ENCODE measurements at places on chromosomes 6 and 20.

DNA sequence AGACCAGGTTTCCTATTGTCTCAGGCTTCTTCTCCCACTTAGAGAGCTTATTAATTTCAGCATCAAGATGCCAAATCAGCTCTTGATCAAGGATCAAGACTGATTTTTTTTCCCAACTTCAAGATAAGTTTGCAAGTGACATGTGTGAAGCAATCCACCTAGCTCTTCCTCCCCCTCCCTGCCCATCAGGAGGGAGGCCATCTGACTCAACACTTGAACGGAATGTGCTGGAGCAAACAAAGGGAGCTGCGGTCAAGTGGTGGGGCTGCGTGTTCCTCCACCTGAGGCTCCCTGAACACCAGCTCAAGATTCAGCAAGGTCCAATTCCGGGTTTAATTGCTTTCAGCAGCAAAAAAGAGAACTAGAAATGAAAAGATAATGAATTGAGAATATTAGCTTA, 38.7 kb downstream of the TTI1 start:
- peak; percentile 30 for DNase-seq

GRCh38 chr6:72939004-72939403, 286.3 kb downstream of the KHDC1L start:
- DNase-seq: no peak

DNA sequence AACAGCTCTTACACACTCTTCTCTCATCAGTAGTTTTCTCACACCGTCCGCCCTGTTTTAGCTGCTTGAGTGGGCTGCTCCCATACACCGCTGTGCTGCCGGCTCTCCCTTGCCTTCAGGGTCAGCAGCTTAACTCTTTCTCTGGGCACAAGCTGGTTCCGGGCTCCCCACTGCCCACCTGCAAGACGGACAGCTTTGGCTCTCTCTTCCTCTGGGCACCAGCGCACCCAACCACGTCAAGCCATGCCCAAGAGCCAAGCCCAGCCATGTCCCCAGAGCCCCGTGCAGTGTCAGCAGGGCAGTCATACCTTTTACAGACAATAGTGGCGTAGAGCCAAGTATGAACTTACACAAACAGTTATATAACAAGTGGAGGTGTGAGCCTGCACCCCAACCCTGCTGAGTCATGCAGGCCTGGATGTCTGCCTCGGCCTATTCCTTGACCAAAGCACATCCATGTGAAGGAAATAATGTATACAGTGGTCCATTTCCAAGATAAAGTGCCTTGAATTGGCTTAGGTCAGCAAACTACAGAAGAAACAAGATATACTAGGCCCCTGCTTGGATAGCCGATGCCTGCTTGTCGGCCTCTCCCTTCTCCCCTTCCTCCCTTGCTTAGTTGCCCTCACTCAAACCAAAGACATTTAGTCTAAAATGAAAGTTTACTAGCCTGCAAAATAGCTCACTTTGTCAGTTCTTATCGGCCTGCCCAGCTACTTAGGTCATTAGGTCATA, 89.3 kb downstream of the JPH2 start:
- DNase-seq: no peak

DNA sequence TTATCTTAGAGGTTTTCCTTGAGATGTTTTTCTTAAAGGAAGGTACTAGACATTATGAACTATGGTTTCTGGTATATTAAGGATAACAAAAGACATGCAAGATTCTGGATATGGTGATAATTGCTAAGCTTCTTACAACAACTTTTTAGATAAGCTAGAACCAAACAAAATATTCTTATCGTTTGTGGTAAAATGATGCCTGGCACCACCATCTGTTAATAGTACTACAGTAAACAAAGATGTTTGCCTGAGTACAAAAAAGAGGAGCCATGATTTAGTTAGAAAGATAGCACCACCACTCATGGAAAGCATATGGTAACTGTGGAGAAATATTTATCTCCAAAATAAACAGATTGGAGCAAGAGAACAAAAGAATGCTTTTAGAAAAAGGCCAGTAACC, 747.3 kb downstream of the COL12A1 start:
- DNase-seq: no peak

GRCh38 chr6:43299338-43300293, 1.6 kb downstream of the SLC22A7 start:
- DNase-seq: no peak

GRCh38 chr20:50625986-50626677, 65.2 kb downstream of the RIPOR3 start:
- peak; percentile 38 for DNase-seq

GRCh38 chr6:137122612-137123011, 50.8 kb downstream of the IL22RA2 start:
- no peak for DNase-seq

- DNase-seq: peak; percentile 10
Observed at GRCh38 chr6:32825966-32826365, 9.2 kb upstream of the HLA-DOB start.

DNA sequence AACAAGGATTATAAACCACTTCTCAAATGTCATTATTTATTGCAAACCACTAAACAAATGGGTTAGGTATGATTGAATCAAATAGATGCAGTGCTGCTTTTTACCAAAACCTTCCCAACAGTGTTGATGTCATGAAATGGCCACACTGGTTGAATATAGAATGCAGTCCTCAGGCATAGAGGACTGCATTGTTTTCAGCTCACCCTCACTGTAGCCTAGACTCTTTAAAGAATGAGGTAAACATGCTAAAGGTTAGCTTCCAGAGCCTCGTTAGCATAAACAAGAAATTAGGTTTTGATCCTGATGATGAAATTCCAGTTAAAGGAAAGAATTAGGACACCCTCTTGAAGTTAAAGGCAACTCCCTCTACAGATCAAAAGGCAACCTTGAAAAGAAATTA, 224.3 kb downstream of the ALDH8A1 start:
- DNase-seq: no peak

- DNase-seq: no peak
Observed at GRCh38 chr6:83198486-83199172, 5.5 kb downstream of the RWDD2A start.

DNA sequence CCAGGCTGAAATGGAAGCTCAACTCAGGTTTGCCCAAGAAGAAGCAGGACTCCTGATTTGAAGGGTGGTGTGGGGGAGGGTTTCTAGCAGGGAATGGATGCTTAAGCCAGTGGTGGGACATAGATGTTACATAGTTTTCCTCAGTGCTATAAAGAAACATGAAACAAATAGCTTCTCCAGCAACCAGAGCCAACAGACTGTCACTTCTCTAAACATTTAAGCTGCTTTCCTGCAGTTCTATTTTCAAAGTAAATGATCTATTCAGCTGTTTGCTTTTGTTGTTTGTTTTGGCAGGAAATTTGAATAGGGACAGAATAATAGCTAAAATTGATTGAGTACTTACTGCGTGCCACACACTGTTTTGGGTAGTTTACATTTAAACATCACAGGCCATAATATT, 169.0 kb downstream of the UST start:
- no peak for DNase-seq

- peak; percentile 24 for DNase-seq
Observed at GRCh38 chr6:10478187-10479040, 42.7 kb upstream of the GCNT2 start.

GRCh38 chr6:72559555-72559954, 62.3 kb upstream of the KCNQ5 start:
- no peak for DNase-seq

- no peak for DNase-seq
Observed at GRCh38 chr6:12371641-12372146, 81.5 kb downstream of the EDN1 start.

DNA sequence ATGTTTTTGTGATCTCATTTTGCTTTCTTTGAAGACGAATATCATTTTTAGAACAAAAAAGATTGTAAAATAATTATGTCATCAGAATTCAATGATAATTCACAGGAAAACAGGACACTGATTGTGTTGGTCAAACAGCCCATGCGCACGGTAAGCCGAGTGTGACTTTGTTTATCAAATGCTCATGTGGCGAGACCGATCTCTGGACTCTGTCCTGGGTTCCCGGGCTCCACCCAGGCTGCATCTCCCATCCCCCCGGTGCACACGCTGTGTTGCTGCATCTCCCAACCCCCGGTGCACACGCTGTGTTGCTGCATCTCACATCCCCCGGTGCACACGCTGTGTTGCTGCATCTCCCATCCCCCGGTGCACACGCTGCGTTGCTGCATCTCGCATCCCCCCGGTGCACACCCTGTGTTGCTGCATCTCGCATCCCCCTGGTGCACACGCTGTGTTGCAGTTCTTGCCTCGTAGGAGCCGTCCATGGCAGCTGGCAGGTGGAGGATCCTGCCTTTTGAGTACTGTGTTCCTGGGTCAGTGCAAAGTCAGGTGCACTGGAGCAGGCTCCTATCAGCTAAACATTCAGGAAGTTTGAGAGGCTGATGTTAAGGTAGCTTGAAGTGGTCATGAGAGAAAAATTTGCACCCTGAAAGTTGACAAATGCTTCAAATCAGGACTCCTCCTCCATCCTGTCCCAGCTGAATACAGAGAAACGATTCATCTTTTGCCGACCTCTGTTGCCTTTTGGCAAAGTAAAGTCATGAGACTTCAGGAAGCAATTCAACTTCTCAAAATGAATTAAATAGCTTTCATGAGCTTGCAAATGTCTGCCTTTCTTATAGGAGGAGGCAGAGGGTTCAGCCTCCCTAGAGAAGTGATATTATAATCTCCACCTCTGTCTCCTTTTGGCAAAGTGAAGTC, 77.1 kb upstream of the FRMD1 start:
- no peak for DNase-seq

DNA sequence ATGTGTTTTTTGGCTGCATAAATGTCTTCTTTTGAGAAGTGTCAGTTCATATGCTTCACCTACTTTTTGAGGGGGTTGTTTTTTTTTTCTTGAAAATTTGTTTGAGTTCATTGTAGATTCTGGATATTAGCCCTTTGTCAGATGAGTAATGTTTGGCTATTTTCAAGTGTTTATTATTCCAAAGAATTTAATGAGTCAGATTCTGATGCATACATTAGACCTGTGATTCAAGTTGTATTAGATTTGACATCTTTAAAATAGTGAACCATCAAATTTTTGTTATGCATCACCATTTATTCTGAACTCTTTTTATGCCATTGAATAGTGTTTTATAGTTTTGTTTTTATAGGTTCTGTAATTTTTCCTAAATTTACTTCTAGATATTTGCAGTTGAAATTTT, 319.3 kb downstream of the PKHD1 start:
- no peak for DNase-seq

DNA sequence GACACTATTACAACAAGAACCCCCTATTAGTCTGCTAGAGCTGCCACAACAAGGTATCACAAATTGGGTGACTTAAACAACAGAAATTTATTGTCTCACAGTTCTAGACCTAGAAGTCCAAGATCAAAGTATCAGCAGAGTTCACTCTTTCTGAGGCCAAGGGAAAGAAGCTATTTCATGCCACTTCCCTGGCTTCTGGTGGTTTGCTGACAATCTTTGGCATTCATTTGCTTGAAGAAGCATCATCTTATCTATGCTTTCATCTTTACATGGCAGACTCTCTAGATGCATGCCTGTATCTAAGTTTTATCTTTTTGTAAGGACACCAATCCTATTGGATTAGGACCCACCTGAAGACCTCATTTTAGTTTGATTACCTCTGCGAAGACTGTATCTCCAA, 296.8 kb upstream of the MARCKS start:
- DNase-seq: no peak

DNA sequence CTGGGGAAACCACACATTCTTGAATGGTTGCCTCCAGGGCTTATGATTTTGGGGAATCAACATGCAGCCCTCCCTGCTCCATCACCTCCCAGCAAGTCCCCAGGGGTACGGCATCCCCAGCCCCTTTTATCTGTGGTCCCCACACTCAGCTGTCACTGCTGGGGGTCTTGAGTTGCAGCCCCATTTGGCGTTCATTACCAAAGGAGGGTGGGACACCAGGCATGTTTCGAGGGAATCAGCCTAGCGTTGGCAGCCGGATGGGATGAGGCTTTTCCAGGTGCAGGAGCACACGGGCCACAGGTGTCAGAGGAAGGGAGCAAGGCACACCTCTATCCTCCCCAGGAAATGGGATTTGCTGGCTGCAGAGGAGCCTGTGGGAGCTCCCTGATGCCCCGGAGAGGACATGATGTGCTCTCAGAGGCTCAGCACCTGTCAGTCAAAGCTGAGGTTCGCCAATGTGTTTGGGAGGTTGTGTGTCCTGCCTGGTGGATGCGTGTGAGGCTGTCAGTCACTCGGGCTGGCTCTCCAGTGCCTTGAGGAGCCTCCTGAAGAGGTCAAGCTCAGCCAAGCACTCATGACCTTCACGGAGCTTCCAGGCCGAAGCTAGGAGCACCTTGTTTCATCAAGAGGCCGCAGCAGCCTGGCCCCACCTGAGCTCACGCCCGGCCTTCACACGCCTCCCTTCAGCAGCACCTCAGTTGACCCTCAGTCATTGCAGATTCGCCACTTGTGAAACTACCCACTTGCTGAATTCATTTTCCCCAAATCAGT, 95.0 kb downstream of the ERMARD start:
- DNase-seq: no peak

- no peak for DNase-seq
Observed at GRCh38 chr6:47633141-47633540, 65.2 kb upstream of the ADGRF4 start.

- no peak for DNase-seq
Observed at GRCh38 chr6:33634946-33635345, 13.8 kb downstream of the ITPR3 start.

DNA sequence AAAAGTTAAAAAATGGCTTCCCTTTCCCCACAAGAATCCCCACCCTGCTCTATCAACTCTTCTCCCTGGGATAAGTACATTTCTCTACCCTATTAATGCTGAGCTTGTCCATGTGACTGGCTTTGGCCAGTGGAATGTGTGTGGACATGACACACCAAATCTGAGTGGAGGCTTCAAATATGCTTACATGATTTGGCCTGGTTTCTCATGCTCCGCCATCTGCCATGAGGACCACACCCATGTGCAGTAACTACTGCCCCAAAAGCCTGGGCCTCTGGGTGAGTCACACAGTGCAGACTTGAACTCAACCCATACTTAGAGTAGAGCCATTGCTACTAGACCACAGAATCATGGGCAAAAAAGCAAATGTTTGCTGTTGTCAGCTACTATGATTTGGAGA, 65.4 kb downstream of the PRND start:
- no peak for DNase-seq

GRCh38 chr6:15876406-15876805, 213.6 kb upstream of the DTNBP1 start:
- DNase-seq: no peak

- no peak for DNase-seq
Observed at GRCh38 chr6:44250067-44250717, 3.3 kb downstream of the HSP90AB1 start.
